Left ventricle myocardium superior (tissue), 1 donor: ENCODE measurements at places on chromosomes 4 and X.

GRCh38 chrX:44898411-44899221 lies 25.6 kb downstream of the KDM6A start:
- DNase-seq: no peak

DNA sequence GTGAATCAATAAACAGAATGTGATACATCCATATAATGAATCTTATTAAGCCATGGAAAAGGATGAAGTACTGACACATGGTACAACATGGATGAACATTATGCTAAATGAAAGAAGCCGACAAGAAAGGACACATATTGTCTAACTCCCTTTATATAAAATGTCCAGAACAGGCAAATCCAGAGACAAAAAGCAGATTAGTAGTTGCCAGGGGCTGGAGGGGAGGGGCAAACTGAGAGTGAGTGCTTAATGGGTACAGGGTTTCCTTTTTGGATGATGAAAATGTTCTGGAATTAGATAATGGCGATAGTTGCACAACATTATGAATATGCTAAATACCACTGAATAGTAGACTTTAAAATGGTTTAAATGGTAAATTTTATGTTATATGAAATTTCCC lies 17.4 kb downstream of the ADGRG4 start:
- DNase-seq: no peak

- peak; percentile 73 for DNase-seq
Observed at GRCh38 chrX:115449742-115450141, 111.2 kb upstream of the PLS3 start.

- DNase-seq: peak; percentile 11
Observed at GRCh38 chr4:7686070-7686870, 251.5 kb upstream of the PSAPL1 start.

- DNase-seq: no peak
Observed at GRCh38 chr4:169253904-169254303, 16.9 kb downstream of the SH3RF1 start.

DNA sequence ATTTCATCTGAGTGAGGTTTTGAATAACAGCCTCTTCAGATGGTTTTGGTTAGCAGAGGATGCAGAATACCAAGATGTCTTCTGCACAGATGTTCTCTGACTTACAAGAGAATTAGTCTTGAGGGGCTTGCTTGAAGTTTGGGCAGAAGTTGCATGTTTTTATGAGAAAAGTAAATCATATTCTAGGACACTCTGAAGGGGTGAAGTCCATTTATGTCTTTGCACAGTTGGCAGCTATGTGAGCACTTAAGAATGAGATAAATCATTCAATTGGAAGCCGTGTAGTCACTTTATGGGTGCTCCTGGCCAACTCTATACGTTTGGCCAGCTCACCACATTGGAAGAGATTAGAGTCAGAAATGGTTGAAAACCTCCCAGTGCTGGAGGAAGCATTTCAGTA lies 252.7 kb upstream of the KCNIP4 start:
- DNase-seq: no peak

DNA sequence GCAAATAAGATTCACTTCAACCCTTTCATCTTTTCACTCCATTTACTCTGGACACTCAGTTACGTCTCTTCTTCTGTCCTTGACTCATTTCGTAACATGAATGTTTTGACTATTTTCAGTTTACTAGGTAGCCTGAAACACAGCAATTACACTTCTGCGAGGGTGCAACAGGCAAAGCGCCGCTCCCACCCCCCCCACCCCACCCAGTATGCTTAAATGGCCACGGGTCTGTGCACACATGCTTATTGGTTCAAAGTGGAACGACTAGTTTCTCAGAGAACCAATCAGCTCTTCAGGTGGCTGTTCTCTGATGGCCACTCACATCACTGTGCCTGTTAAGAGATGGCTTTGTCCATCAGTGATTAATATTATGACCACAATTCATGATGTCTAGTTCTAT lies 3.5 kb downstream of the BEND4 start:
- no peak for DNase-seq

- DNase-seq: no peak
Observed at GRCh38 chr4:121734571-121734970, 30.4 kb downstream of the SMIM43 start.

GRCh38 chr4:127634181-127634580 lies 1.4 kb downstream of the INTU start:
- no peak for DNase-seq

DNA sequence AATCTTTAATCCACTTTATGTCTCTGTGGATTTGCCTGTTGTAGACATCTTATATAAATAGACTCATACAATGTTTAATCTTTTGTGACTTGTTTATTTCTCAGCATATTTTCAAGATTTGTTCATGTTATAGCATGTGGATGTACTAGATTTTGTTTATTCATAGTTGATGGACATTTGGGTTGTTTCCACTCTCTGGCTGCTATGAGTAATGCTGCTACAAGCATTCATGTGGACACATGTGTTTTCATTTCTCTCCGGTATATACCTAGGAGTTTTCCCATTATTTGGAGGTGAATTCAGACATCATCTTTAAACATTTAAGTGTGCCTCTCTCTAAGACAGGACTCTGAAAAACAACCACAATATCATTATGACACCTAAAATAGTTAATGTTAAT lies 2.3 kb downstream of the IKBKG start:
- DNase-seq: no peak

DNA sequence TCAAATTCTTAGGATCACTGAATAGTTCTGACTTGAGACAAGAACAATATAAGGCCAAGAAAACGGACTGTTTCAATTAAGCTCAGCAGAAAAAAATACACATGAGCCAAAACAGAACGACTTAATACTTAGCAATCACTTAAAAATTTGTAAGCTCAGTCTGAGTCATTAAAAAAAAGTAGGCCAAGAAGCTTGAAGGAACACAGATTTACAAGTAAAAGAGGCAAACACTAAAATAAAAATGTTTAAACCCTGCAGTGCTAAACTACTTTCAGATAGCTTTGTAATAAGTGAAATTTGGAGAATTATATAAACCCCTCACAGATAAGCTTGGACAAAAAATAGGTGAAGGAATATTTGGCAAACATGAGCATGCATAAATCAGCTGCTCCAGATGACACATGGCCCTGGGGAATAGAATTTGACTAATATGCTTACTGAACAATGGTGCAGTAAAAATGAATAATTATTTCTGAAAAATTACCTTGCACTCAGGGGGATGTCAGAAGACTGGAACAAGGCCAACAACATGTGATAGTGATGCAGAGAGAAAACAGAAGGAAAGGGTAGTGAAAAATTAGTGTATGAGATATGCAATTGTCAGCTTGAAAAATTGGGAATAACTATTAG lies 49.6 kb downstream of the LNX1 start:
- DNase-seq: no peak

DNA sequence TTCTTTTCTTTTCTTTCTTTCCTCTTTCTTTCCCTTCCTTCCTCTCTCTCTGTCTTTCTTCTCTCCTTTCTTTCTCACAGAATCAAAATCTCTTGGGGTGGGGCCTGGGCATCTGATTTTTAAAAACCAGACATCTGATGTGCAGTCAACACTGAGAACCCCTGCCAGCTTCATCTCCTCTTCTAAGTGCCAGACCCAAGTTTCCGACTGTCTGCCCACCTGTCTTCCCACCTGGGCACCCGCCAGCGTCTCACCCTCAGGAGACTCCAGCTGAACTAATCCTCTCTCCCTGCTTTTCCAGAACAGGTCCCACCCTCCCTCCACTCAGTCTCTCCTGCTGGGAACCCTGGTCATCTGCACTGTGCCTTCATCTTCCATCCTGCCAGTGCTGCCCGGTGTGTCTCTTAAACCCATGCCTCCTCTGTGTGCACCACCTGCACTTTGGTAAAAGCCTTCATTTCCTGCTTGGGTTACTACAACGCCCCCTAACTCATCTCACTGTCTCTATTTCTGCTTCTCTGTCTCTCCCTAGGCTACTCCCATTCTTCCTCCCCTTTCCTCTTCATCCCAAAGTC lies 2.8 kb downstream of the SOD3 start:
- DNase-seq: no peak

GRCh38 chr4:38572793-38573192 lies 91.2 kb upstream of the KLF3 start:
- DNase-seq: no peak

DNA sequence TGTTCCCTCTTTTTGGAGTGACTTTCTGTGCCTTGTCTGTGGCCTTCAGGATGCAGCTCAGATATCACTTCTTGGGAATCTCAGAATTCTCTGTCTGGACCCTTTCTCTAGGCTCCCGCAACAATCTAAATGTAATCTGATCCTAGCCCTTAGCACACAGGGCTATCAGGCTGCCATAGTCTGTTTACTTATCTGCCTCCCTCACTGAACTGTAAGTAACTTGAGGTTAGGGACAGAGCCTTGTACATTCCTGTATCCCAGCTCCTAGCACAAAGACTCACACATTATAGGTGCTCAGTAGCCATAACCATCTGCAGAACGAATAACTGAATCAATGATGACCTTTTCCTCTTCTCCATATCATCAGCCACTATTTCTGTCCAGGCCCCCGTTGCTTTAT lies 69.5 kb downstream of the RTL9 start:
- no peak for DNase-seq
